Urinary bladder (tissue), 4 donors: ENCODE measurements at places on chromosomes 1 and 21. TPM values are rescaled to one million over a fixed set of nuclear protein-coding genes. Genes with fewer than 3 reads are reported as not detected.
A peak's percentile ranks its signal among the peaks of the same experiment; 100 is the strongest.

DNA sequence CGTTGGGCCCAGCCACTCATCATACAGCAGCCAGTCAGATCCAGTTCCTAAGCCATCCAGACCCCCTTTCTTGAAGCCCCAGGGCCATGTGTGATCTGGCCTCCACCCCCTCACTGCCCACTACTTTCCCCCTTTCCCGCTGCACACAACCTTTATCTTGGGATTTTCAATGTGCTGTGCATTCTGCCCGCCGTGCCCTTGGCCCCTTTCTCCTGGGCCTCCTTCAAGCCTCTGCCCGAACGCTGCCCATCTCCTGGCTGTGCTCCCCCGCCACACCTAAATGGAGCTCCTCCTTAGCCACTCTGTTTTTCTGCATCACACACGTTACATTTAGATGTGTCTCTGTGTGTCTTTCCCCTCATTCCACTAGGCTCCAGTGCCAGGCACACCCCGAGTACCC, 66.7 kb upstream of the SELENON start:
- DNase-seq, result no peak

Gene ANGPTL3
- not detected for total RNA-seq

DNA sequence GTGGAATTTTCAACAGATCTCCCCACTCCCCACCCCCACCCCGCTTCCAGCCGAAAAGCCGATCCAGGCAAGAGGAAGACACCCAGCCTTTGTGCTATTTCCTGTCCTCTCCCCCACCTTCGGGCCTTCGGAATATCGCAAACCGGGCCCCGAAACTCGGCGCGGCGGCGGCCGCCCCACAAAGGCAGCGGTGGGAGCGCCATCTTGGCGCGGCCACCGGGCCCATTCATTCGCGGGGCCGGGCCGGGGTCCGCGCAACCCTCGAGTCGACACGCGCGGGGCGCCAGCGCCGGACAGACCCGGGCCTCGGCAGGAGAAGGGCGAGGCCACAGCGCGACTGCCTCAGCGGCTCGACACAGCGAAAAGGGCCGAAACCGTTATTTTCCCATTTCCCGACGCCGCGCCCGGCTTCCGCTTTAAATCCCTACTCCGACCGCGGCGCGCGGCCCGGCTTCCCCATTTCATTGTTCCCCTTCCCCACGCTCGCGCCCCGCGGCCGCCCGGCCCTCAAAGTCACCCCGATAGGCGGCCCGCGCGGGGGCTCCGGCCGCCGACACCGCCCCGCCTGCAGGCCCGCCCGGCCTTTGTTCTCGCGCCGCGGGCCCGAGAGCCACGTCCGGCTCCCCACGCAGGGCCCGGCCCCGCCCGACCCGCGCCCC, 911 bp downstream of the GNB1 start:
- no peak for DNase-seq

Gene CYP4B1
- 56.6 TPM for total RNA-seq

- DNase-seq, result no peak
These were observed 43.1 kb upstream of the ETV3 start for GRCh38 chr1:157181258-157181657.

Gene PGBD5
- 2.5 TPM for total RNA-seq

DNA sequence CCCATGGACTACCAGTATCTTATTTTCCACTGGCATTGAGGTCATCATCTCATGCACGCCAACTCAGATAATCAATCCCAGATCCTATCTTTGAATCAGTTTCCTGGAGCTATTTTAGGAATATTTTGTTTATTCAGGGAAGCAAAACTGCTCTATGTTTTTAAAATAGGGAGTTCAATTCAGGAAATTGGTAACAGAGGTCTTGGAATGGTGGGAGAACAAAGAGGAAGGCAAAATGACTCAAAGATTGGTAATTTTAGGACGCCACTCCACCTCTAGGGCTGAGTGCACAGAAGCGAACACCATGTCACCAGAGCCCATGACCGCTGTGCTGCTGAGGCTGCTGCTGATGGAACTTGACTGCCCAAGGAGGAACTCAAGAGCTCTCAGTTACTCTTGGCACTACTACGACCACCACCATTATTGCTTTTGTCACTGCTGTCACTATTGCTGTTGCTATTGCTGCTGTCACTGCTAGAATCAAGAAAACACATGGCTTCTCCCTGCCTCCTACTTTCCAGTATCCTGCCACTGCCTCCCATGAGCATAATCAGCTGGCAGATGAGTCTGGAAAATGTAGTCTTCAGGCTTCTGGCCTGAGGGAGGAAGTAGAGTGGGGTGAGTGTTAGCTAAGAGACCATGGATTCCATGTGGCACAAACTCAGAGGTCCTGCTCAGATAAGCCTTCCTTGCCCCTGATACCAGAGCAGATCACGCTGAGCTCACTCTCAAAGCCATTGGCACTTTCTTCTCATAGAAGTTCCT, 71.6 kb upstream of the CNIH3 start:
- no peak for DNase-seq

Gene UBXN10
- 2.4 TPM for total RNA-seq

GRCh38 chr1:177650947-177651346, 318.9 kb downstream of the SEC16B start:
- DNase-seq, result peak; percentile 17

Gene LAMC2
- total RNA-seq, result 4.3 TPM

DNA sequence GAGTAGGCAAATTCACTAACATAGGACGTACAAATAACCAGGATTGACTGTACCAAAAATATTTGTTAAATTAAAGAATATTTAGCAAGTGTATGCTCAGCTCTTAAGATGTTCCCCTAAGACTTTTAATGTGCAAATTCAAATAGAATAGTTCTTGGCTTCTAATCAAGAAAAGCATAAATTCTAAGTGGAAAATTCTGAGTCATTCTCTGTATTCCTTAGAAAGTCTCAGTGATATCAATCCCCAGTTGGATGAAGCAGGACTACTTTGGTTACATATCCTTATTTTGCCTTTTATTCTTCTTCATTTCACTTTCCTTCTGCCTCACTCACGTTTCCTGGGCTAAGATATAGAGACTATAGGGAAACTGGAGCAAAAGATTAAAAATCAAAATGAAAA, 130.2 kb downstream of the IFI44 start:
- DNase-seq, result no peak

DNA sequence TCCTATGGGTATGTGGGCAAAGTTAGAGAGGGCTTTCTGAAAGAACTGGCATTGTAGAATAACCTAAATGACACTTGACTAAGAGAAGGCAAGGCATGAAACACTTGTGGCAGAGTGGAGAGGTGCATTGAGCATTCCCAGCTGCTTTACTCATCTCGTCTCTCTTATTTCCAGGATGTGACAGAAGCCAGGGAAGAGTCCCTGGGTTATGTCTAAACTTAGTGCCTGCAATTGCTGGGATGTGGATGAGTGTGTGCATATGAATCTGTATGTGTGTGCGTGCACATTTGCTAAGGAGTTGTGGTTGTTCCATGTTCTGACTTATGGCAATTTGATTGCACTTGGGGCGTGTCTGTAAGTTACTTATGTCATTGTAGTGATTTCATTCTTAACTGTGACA, 1326.5 kb upstream of the B3GALT2 start:
- no peak for DNase-seq

Gene ANKRD34A
- total RNA-seq, result 0.21 TPM

DNA sequence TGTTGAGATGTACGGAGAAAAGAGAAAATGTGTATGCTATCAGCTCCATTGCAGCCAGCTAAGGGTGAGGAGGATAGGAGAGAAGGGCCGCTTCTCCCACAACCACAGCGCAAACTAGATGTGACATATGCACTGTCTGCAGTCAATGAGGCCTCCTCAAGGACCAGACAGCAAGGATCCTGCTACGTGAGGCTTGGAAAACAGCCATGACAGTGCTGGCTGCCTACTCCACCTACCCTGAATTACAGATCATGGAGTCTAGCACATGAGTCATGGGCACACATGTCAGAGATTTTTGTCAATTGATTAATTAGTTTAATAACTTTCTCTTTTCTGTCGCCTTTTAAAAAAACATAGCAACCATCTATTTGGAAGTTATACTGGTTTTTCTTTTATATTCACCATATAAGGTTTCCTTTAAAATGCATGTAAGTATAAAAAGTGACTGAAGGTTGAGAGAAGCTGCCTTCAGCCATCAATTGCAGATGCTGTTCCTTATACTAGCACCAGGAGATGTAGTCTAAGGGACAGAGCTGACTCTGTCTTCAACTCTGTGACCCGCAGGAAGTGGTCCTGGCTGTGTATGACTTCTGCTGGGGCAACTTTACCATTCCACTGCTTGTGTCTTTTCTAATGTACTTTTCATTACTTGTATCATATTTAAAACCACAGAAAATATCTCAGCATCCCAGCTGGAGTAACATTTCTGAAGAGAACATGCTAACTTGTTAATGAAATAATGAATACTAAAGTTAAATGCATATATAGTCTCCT, 3.1 kb downstream of the VPS26C start:
- DNase-seq, result no peak

DNA sequence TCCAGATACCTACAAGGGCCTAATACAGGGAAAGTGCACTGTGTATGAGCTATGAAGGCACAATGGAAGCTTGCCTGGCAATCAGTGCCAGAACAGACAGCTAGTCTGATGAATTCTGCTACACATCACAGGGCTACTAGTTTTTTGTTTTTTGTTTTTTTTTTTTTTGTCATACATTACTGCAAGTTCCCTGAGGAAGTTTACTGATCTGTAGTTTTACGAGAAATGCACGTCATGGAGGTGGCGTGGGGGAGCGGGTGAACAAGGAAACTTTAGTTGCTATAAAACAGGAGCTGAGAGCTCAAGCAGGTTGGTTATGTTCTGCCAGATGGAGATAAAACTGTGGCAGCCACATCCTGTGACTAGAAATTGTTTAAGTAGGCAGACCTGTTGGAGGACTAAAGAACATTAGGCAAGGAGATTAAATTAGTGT, 17.7 kb downstream of the PTPRC start:
- DNase-seq, result peak; percentile 74

- DNase-seq, result no peak
These were observed 91.1 kb downstream of the HLX start for GRCh38 chr1:220970311-220970710.

GRCh38 chr1:23489842-23490241, 5.9 kb upstream of the ASAP3 start:
- no peak for DNase-seq

DNA sequence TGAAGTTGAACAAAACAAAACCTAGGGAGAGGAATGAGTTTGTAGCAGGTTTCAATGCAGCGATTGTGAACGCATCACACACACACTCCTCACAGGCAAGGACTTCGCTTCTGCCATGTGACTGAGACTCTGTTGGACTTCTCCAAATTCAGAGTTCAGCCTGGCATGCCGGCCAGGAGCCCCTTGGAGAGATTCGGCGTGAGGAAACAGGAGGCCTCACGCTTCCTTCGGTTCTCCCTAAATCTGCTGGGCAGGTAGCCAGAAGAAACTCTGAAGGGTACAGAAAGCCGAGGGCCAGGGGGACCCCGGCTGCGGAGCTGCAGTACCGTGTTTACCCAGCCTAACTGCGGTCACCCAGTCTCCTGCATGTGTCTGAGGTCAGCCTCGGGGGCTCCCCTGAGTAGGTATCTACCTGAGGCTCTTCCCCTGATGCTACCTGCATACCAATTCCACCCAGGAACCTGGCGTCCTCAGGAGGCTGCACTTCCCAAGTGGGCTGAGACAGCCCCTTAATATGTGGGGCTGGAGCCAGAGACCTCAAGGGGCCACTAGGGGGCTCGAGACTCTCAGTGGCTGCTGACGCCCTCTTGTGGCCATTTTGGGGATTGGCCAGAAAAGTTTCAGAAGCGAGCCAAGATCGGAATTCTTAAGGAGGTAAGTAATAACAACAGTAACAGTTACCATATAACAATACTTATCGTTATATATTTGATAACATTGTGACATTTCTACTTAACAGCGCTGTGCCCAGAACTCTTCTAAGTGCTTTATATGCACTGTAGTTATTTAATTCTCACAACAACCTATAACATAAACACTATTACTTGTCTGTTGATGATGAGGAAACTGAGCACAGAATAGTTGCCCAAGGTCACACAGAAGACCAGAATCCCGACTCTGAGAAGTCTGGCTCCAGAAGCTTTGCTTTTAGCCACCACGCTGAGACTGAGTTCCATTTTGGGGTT, 2.7 kb upstream of the ANXA9 start:
- DNase-seq, result peak; percentile 90

- no peak for DNase-seq
These were observed 83.3 kb downstream of the ETS2 start for GRCh38 chr21:38888991-38889561.

- no peak for DNase-seq
These were observed 626.2 kb upstream of the TMPRSS15 start for GRCh38 chr21:19029816-19030215.

- DNase-seq, result no peak
These were observed 324.4 kb downstream of the AJAP1 start for GRCh38 chr1:4978660-4979390.

- DNase-seq, result no peak
These were observed 429.2 kb upstream of the ZP4 start for GRCh38 chr1:238319957-238320356.

Gene OR2T35
- not detected for total RNA-seq

GRCh38 chr1:168319691-168320090, 39.0 kb downstream of the TBX19 start:
- DNase-seq, result no peak

Gene OLIG2
- total RNA-seq, result not detected

DNA sequence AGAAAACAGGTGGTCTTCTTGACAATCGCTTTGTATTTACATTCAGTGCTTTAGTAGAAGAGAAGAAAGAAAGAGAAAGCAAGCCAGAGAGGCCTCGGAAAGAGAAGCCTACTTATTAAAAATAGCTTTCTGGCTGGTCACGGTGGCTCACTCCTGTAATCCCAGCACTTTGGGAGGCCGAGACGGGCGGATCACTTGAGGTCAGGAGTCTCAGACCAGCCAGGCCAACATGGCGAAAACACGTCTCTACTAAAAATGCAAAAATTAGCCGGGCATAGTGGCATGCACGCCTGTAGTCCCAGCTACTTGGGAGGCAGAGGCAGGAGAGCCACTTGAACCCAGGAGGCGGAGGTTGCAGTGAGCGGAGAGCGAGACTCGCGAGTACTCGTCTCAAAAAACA, 1.8 kb upstream of the SLC19A2 start:
- no peak for DNase-seq

- peak; percentile 61 for DNase-seq
These were observed 52.3 kb downstream of the BCAR3 start for GRCh38 chr1:93629101-93630059.

Gene RBP7
- 2.4 TPM for total RNA-seq

GRCh38 chr1:21879928-21880618, 57.0 kb downstream of the HSPG2 start:
- no peak for DNase-seq

Gene KRTAP21-3
- not detected for total RNA-seq

Gene ZBTB37
- total RNA-seq, result 32.8 TPM

DNA sequence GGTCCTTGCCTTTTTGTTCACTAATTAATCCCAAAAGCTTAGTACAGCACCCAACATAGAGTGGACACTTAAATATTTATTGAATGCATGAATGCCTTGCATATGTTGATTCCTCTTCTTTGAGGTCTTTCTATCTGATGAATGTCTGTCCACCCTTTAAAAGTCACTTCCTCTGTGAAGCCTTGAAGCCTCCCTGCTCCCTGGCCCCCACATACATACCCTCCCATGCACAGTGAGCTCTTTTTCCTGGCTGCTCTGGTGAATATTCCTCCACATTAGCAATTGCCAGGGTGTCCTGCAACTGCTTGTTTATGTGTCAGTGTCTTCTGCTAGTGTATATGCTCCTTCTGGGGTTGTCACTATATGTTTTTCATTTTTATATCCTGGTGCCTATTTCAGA, 8.2 kb upstream of the FAM78B start:
- no peak for DNase-seq
